ENCODE measurements at places on chromosomes 11 and 22. TPM values are rescaled to one million over a fixed set of nuclear protein-coding genes. Genes with fewer than 3 reads are reported as not detected.

CDC42EP2 gene
- total RNA-seq: 4.0 TPM

CD3E gene
- total RNA-seq: not detected

CRYBB2 gene
- total RNA-seq: not detected

SCGB1C1 gene
- total RNA-seq: not detected

DBX1 gene
- total RNA-seq: 29.6 TPM

MUC5AC gene
- total RNA-seq: not detected

TH gene
- 0.68 TPM for total RNA-seq

All from neural crest cell (in vitro differentiated cells).